Fibroblast of upper back skin (primary cell): ENCODE measurements at places on chromosomes 7 and 10.

DNA sequence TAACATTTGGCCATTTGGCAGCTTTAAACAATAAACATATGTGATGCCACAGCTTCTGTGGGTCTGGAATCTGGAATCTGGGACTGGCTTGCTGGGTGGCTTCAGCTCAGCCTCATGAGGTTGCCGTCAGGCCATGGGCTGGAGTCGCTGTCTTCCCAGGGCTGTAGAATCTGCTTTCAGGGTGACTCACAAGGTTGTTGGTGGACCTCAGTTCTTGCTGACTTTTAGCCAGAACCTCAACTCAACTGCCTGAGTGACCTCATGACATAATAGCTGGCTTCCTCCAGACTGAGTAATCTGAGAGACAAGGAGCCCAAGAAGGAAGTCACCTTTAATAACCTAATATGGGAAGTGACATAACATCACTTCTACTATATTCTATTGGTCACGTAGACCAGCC is 44.6 kb upstream of the TSPAN13 start:
- DNase-seq = peak; percentile 97

DNA sequence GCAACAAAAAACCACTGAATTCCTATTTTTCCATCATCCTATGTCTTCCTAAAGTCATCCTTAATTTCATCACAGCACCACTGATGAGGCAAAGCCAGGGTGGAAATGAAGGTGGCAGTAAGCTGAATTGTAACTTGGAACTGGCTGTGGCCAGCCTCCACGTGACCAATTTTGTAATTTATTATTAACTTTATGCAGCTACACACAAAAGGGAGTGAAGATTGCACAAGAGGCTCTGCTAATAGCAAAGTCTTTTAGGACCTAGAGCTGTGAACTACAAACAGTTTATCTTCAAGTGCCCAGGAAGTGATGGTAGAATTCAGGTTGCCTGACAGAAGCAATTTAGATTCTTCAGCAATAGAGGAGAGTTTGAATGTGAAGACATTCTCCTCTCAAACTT is 176.4 kb downstream of the CCDC71L start:
- peak; percentile 14 for DNase-seq

GRCh38 chr10:16754765-16755164 is 62.5 kb downstream of the RSU1 start:
- no peak for DNase-seq

DNA sequence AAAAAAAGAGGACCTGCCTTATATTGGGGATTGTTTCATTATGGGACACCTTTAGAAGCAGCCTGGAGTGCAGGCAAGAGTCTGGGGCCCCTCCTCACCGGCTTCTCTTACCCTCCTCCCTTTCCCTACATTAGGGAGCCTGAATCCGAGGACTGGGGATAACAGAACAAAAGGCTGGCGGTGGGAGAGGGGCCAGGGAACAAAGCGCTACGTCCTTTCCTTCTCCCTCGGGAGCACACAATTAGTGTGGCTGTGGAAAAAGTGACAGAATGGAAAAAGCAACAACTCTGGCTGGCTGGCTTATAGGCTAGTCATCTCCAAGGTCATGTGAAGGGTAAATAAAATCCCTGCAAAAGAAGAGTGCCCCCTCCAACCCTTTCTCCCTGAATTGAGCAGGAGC is 74.7 kb downstream of the LSM5 start:
- no peak for DNase-seq

GRCh38 chr7:100881136-100881535 is 6.2 kb downstream of the SRRT start:
- no peak for DNase-seq

DNA sequence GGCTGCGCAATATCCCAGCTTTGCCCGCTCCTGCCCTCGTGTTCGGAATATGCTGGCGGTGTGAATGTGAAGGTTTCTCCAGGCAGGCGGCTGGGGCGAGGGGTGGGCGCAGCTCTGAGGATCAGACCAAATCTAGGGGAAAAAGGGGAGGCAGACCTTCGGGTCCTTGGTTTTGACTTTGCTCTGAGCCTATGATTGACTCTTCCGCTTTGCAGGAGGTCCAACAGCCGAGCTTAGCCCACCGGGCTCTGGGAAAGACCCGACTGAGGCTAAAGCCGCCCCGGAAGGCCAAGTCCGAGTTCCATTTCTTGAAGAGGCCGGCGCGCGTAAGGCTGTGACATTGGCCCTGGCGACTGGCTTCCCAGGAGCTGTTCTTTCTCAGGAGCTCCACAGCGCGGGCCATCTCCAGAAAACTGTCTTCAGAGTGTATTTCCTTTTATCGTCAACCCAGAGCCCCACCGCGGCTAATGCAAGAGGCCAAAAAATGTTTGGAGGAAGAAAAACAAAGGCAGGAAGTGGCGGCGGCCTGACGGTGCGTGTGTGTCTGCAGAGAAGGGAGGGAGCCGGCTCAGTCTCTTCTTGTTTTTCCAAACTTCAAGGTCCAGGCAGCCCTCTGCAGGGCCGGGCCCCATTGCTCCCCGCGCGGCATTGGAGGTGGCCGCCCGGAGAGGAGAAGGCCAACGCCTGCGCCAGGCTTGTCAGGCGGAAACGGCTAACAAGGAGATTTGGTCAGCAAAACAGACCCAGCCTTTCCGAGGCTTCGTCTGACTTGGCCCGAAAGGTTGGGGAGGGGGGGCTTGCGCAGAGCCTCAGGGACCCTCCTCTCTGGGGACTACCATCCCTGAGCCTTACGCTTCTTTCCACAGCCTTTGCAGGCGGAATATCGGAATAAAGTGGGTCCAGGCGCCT is 3.6 kb upstream of the HOXA11 start:
- DNase-seq = no peak

DNA sequence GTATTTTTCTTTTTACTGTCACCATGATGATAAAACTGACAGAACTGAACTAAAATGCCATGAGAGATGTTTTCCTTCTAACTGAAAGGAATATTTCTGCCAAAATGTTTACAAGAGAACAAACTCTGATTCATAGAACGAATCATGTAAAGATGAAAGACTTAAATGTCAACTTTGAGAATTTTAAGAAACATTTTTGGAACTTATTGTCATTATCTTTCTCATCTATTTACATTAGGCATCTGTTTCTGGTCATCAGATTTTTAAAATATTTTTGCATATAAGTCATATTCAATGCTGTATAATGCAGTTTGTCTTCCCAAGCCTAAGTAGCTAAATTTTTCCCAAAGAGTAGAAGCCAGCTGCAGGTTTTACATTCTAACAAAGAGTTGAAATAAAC is 358.5 kb downstream of the TFEC start:
- peak; percentile 70 for DNase-seq

- DNase-seq = peak; percentile 74
These were observed 33.4 kb upstream of the ABLIM1 start for GRCh38 chr10:114691442-114691941.

DNA sequence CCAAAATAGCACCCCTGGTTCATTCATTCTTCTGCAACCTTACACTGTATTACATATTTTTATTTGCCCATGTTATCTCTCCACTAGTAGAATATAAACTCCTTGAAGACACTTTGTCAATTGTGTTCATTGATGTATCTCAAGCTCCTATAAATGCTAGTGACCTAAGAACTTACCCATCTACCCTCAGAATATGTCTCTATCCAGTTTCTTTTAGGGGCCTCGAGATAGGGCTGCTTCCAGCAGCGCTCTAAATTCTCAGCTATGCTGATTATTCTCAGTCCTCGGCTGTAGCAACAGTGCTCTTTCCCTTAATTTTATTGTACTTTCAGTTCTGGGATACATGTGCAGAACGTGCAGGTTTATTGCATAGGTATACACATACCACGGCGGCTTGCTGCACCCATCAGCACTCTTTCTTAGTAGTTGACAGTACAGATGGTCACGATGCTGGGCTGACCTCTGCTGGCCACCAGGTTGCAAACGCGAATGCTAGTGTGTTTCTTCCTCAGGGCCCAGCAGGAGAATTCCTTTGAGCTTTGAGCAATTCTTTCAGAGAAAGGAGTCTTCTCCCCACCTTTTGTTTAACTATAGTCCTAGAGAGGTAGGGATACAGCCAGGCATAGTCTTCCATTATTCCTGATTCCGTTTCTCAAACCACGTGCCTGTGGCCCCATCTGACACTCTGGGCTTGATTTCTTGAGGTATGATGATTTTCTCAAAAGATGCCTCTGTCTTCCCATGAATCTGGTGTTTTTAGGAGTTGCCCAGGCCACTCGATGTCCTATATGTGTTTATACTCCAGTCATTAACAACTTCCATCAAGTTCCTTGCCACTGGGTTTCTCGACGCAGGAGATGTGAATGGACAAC is 49.1 kb upstream of the CDC14C start:
- peak; percentile 12 for DNase-seq

DNA sequence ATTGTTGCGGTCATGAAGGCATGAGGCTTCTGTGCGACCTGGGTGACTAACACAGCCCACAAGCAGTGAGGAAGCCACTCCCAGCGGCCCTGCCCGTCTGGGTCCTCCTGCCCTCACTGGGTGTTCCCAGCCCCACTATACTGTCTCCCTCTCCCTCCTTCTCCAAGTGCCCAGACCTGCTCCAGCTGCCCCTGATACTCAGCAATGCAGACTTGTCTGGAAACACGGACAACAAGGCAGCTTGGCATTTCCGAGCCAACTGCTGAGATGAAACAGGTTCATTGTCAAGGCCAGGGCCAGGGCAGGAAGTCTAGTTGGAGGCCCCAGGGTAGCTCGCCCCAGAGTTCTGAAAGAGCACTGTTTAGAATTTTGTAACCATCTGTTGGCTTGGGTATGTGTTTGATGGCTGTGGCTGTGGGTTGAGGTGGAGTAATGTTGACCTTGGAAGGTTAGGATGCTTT is 95.7 kb downstream of the RBM20 start:
- DNase-seq = no peak

GRCh38 chr10:48683424-48683823 is 1.2 kb upstream of the WDFY4 start:
- no peak for DNase-seq

GRCh38 chr7:46679671-46680070 is 758.6 kb upstream of the IGFBP3 start:
- DNase-seq = no peak

GRCh38 chr10:128843972-128844371 is 623.1 kb upstream of the MGMT start:
- DNase-seq = peak; percentile 23

DNA sequence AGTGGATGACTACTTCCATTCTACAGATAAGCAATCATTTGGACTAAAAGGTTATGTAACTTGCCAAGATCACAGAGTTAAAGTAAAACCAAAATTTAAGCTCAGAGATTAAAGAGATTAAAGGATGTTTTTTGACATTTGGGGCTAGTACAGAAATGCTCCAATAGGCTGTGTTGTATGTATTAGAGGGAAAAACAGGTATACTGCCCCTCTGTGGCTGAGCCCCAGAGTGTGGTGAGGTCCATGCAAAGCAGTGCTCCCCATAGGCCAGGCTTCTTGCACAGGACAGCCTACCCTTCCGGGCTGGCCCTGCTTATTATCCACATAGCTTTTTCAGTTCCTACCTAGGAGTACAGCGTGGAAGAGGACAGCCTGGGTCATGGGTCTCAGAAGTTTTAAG is 322.8 kb downstream of the POM121L12 start:
- no peak for DNase-seq

GRCh38 chr10:74855027-74855426 is 28.6 kb downstream of the KAT6B start:
- no peak for DNase-seq

- no peak for DNase-seq
These were observed 17.5 kb upstream of the CLIP2 start for GRCh38 chr7:74271742-74272141.

- DNase-seq = no peak
These were observed 11.1 kb downstream of the H2BK1 start for GRCh38 chr7:151198945-151199848.

DNA sequence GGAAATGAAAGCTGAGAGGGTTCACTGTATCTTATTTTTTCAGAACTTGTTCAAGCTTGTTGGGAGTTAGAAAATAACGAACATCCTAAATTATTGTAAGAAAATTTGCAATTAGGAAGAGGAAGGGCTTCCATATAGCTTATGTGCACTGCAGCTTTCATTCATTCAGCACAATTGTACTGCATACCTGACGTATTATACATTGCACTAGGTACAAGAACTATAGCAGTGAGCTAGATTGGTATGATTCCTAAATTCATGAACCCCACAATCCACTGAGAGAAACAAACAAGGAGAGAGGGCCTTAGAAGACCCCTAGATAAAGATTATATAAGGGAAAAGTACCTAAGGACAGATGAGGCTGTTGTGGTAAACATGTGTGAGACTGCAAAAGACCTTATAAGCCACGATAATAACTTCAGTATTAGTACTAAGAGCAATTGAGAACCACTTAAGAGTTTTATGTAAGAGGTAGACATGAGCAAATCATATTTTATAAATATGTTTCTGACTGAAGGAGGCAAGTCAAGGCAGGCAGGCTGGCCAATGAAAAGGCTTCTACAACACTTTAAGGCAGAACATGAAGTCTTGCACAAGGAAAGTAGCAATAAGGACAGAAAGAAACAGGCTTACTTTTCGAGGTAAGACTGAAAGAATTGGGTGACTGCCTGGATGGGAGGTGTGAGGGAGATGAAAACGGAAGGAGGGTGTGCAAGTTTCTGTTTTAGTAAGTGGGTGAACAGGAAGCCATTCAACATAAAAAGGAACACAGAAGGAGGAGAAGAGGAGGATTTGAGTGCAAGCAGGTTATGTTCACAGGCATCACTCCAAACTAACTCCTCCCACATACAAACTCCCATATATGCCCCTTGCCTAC is 77.9 kb upstream of the LRRN3 start:
- no peak for DNase-seq

GRCh38 chr10:86077871-86078638 is 288.5 kb downstream of the GRID1 start:
- DNase-seq = no peak

DNA sequence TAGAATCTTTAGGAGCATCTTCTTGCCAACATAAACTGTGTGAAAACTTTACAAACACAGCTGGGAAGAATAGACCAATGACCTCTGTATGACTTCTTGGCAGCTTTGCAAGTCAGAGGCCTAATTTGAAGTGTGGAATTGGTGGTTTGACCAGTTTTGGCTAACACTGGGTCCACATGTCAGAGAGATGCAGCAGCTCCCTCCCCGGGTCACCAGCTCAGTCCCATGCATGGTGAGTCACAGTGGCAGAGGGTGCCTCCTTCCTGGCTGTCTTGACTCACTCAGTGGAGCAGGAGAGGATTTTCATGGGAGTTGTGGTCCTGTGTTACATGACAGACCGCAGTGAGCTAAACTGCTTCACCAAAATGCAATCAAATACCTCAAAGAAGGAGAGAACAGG is 8.2 kb upstream of the STARD3NL start:
- DNase-seq = peak; percentile 54

- DNase-seq = peak; percentile 11
These were observed 396.5 kb upstream of the NPVF start for GRCh38 chr7:25624833-25625232.
